ENCODE measurements at places on chromosomes 12 and 14.
A peak's percentile ranks its signal among the peaks of the same experiment; 100 is the strongest.

DNA sequence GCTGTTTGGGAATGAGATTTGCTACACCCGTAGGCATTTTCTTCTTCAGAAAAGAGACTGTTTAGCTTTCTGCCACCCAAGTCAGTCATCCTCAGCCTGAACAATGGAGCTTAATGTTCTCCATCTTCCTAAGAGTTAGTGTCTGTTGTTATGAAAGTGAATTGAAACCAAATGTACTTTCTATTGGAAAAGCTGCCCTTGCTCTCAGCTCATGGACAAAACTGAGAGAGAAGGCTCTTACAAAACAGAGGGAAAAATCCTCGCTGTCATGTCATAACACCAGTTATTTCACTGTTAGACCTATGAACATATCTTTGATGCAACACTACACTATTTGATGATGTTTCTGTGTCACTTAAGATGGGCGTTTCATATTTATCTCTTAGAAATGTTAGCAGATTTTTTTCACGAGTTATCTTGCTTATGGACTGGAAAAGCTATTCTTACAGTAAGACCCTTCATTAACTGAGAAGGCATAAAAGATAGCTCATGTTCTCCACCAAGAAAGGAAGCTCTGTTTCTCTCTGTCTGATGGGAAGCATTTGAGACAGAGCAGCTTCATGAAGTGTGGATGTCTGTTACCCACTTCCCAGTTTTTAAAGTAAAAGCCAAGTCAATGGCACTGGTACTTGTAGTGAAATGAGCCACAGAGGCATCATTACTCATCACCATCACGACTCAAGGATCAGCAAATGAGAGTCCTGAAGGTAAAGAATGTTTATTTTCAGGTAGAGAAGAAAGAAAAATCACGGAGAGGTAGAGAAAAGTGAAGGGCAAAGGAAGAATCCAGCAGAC is 483.9 kb downstream of the ZFP36L1 start:
- DNase-seq, result peak; percentile 57

DNA sequence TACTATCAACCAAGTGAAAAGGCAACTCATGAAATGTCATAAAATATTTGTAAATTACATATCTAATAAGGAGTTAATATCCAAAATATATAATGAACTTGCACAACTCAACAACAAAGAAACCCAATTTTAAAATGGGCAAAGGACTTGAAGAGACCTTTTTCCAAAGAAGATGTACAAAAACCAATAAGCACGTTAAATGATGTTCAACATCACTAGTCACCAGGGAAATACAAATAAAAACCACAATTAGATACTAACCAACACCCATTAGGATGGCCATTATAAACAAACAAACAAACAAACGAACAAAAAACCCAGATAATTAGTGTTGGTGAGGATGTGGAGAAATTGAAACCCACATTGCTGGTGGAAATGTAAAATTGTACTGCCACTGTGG is 92.3 kb upstream of the ARID2 start:
- DNase-seq, result no peak

DNA sequence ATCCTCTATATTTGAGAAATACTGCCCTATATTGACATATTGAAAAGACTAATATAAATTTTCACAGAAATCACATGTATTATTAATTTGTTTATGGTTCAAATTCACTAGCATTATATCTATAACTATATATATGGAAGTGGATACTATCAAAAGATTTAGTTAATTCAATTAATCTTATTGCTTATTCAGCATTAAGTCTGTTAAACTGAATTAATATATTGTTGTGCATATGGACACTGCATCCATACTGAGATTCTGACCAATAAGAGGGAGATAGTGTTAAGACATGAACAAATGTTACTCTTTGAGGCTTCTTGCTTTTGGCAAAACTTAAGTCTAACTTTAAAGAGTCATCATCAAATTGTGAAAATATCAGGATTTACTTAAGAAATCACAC is 52.0 kb upstream of the C12orf50 start:
- no peak for DNase-seq

DNA sequence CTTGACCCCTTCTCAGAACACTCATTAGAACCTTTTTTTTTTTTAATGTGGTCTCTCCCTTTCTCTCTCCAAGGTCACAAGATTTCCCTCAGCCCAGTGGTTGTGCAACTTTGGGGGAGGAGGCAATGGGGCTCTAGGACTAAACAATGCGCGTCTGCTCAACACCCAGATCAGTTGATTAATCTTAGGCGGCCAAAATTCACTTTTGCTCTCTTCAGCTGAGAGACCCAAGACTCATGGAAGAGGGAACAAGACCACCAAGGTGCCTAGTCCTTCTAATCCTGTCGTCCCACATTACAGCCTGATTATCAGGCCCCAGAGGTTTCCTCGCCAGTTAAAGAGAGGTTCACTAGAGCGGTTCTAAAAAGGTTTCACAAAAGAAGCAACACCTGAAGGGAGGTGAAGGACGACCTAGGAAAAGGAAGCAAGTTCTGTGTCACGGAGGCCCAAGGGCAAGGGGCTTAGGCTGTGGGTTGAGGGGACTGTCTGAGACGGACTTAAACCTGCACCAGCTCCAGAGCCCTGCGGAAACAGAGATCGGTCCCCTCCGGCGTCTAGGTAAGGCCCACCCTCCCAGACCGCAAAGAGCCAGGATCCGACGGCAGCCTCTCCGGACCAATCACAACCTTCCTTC is 824 bp upstream of the TARBP2 start:
- DNase-seq, result peak; percentile 79

GRCh38 chr12:4496145-4496838 is 42.4 kb upstream of the RAD51AP1 start:
- no peak for DNase-seq

GRCh38 chr14:59175404-59175803 is 13.1 kb upstream of the DAAM1 start:
- DNase-seq, result no peak

DNA sequence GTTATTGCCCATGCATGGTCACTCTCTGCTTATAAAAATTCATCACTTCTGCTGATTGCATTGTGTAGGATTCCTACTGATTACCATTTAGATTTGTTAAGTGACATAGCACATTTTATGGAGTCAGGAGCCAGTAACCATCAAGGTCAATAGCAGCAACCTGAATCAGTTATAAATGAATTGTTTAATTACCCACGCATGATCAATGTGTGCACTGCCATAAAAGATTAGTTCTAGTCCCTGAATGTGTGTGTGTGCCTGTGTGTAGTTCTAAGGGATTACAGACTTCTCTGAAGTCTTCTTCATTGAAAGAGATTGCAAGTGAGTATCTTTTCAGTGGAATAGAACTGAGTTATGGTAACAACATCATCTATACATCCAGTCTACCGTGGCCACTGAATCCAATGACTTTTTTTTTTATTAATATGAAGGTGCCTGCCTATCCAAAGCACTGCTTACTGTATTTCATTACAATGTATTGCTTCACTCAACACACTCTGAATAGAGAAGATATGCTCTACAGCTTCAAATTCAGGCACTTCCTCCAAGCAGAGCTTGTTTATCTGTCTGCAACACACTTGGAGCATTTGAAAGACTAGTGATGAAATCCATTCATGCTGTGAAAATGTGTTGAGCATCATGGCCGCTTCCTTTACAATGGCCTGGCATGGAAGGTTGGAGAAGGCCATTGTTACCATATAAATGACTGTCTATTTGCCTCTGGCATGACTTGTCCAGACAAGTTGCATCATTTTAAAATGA is 381.7 kb downstream of the DIO2 start:
- no peak for DNase-seq

DNA sequence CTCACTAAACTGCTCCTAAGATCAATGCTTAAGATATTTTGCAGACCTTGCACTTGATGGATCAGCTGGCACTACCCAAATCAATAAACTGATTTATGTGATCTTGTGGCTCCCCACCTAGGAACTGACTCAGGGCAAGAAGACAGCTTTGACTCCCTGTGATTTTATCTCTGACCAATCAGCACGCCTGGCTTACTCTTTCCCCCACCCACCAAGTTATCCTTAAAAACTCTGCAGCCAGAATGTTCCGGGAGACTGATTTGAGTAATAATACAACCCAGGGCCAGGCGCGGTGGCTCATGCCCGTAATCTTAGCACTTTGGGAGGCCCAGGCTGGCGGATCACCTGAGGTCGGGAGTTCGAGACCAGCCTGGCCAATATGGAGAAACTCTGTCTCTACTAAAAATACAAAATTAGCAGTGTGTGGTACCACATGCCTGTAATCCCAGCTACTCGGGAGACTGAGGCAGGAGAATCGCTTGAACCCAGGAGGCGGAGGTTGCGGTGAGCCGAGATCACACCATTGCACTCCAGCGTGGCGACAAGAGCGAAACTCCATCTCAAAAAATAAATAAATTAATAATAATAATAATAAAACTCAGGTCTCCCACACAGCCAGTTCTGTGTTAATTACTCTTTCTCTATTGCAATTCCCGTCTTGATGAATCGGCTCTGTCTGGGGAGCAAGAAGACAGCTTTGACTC is 12.0 kb downstream of the MORN3 start:
- DNase-seq, result no peak

- DNase-seq, result no peak
These were observed 484.6 kb downstream of the AACS start for GRCh38 chr12:125549836-125550235.

- no peak for DNase-seq
These were observed 4.1 kb upstream of the DAZAP2 start for GRCh38 chr12:51234530-51234929.

DNA sequence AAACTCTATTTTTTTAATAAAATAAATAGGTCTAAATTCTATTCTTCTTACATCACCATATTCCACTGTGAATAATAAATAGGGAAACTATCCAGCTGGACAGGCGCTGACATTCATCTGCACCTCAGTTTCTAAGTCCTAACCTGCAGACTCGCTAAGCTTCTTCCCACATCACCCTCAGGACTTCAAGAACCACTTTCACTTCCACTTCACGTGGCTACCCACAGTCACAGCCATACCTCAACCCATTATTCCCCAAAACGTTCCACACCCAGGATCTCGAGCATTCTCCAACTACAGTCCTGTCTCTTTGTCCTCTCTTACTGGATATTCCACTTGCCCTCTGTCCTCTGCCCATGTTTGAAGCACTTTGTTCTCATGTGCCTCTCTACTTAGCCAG is 71.1 kb downstream of the C2CD5 start:
- DNase-seq, result no peak

DNA sequence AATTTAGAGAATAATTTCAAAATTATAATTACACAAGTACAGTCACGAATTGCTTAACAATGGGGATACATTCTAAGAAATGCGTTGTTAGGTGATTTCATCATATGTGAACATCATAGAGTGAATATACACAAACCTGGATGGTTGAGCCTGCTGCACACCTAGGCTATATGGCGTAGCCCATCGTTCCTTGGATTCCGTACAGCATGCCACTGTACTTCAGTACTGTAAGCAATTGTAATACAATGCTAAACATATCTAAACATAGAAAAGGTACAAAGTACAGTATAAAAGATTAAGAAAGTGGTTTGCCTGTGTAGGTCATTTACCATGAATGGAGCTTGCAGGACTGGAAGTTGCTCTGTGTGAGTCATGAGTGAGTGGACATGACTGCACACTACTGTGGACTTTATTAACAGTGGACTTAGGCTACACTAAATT is 286.2 kb downstream of the CACNA1C start:
- peak; percentile 57 for DNase-seq

- DNase-seq, result peak; percentile 77
These were observed 206.5 kb downstream of the BCAT1 start for GRCh38 chr12:24742378-24742777.

- no peak for DNase-seq
These were observed 231.4 kb downstream of the ANO2 start for GRCh38 chr12:5713599-5714081.

GRCh38 chr12:29376118-29376517 is 4.9 kb downstream of the ERGIC2 start:
- DNase-seq, result no peak

GRCh38 chr12:128671528-128672042 is 152.2 kb downstream of the SLC15A4 start:
- DNase-seq, result no peak

- DNase-seq, result peak; percentile 50
These were observed 160.1 kb downstream of the EPS8 start for GRCh38 chr12:15629108-15629507.

GRCh38 chr14:44896275-44897040 is 65.3 kb downstream of the KLHL28 start:
- no peak for DNase-seq

DNA sequence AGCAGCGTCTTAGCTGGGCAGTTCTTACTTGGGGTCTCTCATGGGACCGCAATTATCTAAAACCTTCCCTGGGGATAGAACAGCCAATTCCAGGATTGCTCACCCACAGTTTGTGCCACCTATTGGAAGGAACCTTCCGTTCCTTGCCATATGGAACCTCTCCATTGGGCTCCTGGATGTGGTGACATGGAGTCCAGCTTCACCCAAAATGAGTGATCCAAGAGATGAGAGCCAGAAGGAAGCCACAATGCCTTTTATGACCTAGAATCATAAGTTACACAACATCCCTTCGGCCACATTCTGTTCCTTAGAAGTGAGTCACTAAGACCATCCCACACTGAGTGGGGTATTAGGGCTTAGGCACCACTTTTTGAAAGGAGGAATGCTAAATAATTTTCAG is 164.4 kb downstream of the FBXL14 start:
- DNase-seq, result peak; percentile 55

GRCh38 chr14:68283378-68284123 is 464.0 kb downstream of the RAD51B start:
- peak; percentile 17 for DNase-seq

- no peak for DNase-seq
These were observed 17.5 kb downstream of the AREL1 start for GRCh38 chr14:74695406-74695805.

- no peak for DNase-seq
These were observed 146.1 kb downstream of the C12orf75 start for GRCh38 chr12:105476616-105477015.

- no peak for DNase-seq
These were observed 210.2 kb upstream of the NPAS3 start for GRCh38 chr14:32728526-32728925.

GRCh38 chr12:32558903-32559302 is 120.2 kb upstream of the DNM1L start:
- peak; percentile 58 for DNase-seq

- peak; percentile 4 for DNase-seq
These were observed 233.8 kb downstream of the DACT1 start for GRCh38 chr14:58871573-58871972.

GRCh38 chr12:110578694-110579534 is 4.2 kb downstream of the PPTC7 start:
- no peak for DNase-seq

GRCh38 chr12:3243376-3244084 is 166.4 kb downstream of the TSPAN9 start:
- no peak for DNase-seq

DNA sequence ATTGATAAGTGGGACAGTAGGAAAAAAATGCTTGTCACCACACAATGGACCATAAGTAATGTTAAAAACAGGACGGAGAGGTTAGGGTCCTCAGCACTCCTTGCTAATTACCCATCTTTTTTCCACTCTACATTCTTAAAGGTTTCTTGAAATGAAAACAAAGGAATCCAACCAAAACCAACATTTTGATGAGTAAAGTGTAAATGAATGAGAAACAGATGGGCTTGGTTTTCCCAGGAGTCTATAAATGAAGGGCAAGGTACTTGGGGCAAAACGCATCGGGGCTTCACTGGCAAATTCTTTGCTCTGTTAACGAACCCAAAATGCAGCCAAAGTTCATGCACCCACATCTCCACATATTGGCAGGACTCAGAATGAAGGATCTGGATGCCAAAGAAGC is 129.2 kb upstream of the BMP4 start:
- no peak for DNase-seq

All from inflammatory macrophage treated with lipopolysaccharide for 1 hour (primary cell).